ENCODE measurements at places on chromosomes 1 and 21.

DNA sequence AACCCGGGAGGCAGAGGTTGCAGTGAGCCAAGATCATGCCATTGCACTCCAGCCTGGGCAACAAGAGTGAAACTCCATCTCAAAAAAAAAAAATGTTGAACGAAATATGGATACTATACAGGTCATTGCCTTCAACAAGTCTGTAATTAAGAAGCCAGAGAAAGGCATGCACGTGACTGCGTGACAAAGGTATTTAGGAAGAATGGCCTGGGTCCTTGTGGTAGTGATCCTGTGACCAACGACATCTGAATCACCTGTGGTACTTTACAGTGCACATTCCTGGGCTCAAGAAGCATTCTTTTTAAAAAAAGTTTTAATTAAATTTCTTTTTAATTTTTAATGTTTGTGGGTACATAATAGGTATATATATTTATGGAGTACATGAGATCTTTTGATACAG is 115.0 kb downstream of the GREM2 start:
- DNase-seq, result no peak

- no peak for DNase-seq
Measured at GRCh38 chr1:77056525-77056924, 162.7 kb downstream of the PIGK start.

- DNase-seq, result no peak
Measured at GRCh38 chr1:23556635-23557470, 2.4 kb downstream of the ID3 start.

GRCh38 chr21:26379561-26379960 is 193.5 kb downstream of the CYYR1 start:
- DNase-seq, result no peak

- DNase-seq, result no peak
Measured at GRCh38 chr21:16070207-16070651, 340.4 kb downstream of the USP25 start.

DNA sequence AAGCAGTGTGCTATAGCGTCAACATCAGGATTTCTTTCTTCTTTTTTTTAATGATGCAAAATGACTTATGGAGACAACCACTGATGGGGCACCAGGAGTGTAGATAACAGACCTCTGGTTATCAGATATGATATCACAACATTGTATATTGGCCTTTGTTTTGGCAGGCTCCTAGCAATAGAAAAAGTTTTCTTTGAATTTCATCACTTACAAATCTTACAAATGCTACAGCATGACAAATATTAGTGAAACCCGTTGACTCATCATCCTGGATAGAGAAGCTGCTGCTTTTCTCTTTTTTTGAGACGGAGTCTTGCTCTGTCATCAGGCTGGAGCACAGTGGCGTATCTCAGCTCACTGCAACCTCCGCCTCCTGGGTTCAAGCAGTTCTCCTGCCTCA is 92.9 kb downstream of the LTN1 start:
- DNase-seq, result no peak

DNA sequence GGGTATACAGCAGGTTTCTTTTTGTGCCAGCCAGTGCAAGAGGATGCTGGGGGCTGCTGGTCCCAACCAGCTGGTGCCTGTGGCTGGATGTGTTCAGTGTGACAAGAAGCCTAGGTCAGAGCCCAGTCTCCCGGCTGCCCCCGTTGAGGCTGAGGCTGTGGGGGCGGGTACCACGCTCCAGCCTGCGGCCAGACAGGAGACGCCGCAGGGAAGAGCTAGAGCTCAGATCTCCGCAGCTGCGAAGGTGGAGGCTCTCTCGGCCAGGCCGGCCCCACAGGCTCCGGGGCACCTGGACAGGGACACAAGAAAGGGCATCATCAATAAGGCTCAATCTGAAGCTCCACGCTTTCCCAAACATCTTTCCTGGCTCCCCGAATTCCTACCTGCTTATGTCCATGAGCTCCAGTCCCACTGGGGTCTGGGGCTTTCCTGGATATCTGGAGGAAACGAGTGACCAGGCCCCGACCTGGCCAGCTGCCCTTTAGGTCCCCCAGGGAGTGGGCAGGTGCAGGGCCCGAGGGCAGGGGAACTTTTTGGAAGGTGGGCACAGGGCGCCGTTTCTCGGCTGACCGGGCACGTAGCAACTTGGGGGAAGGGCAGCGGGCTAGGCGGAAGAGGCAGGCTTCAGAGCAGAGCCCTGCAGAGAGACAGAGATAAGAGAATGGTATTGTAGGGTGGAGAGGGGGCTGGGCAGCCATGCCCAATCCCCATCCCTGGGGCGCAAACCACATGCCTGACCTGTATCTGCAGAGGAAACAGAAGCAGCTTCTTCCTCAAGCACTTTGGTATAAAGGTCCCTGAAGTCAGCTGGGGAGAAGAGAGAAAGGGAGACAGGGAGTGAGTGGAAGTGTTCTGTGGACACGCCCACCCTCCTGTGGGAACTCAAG is 7.4 kb downstream of the ENTREP3 start:
- no peak for DNase-seq

- no peak for DNase-seq
Measured at GRCh38 chr1:159929155-159930051, 4.1 kb upstream of the TAGLN2 start.

GRCh38 chr1:6184083-6184783 is 4.1 kb upstream of the CHD5 start:
- no peak for DNase-seq

DNA sequence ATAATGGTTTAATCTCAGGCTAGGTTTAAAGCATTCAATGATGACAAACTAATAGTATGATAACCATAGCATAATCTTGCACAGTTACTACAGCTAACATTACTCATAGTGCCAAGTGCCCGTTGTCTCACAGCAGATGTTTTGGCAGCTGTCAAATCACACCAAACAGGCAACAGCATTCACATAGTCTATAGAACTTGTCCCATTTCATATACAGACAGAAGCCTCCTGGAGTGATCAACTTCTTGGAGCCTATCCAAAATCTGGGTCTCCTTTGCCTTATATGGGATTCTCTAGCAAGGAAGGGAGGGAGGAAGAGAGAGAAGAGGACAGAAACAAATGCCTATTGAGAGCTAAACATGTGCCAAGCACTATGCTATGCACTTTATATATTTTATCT is 250.6 kb upstream of the ZP4 start:
- DNase-seq, result no peak

- DNase-seq, result no peak
Measured at GRCh38 chr21:32533611-32534010, 51.7 kb downstream of the TCP10L start.

DNA sequence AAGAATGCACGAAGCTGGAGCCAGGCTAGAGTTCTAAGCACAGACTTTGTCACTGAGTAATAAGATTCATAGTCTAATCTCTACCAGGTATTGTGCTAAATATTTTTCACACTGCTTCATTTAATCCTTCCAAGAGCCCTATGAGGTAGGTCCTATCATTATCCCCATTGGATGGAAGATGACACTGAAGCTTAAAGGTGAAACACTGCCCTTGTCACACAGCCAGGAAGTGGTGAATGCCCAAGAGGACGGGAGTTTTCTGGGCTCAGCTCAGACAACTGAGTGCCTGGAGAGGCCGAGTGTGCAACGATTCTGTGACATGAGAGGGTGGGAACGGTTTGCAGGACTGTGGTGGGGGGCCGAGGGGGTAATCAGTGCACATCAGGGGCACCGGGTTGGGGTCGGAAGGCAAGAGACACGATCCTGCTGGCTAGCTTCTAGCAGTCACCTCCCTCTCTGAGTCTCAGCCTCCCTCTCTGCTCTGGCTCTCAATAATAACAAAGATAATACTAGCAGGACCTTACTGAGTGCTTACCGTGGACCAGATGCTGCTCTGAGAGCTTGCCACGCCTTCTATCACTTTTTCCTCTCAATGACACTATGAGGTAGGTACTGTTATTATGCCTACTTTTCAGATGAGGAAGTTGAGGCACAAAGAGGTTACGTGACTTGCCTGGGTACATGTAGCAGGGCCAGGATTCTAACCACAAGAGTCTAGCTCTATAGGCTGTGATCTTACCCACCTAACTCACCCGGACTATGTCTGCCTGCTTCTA is 12.4 kb downstream of the KCNQ4 start:
- no peak for DNase-seq

- peak; percentile 66 for DNase-seq
Measured at GRCh38 chr1:1290238-1290731, 10.0 kb downstream of the SCNN1D start.

GRCh38 chr1:204125759-204126351 is 26.0 kb downstream of the ETNK2 start:
- no peak for DNase-seq

DNA sequence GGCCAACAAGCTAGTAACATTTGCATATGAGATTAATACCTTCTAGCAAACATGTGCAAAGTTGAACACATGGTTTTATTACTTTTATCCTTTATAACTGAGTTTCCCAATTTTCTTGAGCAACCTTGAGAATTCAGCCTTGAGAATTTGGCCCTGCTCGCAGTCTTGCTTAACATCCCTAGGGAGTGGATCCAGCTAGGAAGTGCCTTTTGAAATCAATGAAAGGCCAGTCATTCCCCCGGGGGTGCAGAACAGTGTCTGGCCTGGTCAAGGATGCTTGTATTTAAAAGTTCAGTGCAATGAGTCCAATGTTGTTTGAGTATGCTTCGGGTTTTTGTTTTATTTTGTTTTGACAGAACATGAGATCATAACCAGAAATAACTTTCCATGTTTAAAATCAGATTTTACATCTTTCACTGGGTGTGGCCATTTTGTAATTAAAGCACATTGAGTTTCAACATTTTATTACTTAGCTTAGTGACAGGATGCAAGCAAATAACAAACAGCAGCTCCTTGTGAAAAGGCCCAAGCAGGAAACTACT is 16.7 kb downstream of the PALMD start:
- DNase-seq, result no peak

DNA sequence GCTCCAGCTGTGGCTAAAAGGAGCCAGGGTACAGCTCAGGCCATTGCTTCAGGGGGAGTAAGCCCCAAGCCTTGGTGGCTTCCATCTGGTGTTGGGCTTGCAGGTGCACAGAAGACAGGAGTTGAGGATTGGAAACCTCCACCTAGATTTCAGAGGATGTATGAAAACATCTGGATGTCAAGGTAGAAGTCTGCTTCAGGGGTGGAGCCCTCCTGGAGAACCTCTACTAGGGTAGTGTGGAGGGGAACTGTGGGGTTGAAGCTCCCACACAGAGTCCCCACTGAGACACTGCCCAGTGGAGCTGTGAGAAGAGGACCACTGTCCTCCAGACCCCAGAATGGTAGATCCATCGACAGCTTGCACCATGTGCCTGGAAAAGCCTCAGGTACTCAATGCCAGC is 183.0 kb downstream of the PDE4B start:
- DNase-seq, result no peak

GRCh38 chr1:234602334-234603220 is 7.4 kb downstream of the IRF2BP2 start:
- no peak for DNase-seq

DNA sequence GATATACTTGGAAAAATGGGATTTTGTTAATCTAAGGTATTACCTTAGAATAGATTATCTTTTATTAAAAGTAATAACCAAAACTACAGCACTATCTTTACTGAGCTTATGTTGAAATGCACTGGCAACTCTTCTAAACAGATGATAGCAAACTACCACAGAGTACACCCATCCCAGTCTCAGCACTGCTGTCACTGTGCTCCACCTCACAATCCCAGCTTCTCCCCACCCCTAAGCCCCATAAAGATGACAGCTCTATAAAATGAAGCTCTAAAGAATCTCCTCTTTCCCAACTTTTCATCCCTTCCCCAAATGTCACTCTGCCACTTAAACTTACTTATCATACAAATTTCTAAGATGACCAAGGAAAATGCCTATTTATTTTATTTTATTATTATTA is 6.4 kb downstream of the DSTYK start:
- no peak for DNase-seq

- no peak for DNase-seq
Measured at GRCh38 chr1:8866792-8867415, 11.6 kb downstream of the ENO1 start.

GRCh38 chr1:222263791-222264190 is 284.1 kb downstream of the HHIPL2 start:
- DNase-seq, result no peak

- no peak for DNase-seq
Measured at GRCh38 chr1:182357171-182357570, 34.4 kb downstream of the GLUL start.

- no peak for DNase-seq
Measured at GRCh38 chr1:41020109-41020576, 1.4 kb downstream of the SLFNL1 start.

DNA sequence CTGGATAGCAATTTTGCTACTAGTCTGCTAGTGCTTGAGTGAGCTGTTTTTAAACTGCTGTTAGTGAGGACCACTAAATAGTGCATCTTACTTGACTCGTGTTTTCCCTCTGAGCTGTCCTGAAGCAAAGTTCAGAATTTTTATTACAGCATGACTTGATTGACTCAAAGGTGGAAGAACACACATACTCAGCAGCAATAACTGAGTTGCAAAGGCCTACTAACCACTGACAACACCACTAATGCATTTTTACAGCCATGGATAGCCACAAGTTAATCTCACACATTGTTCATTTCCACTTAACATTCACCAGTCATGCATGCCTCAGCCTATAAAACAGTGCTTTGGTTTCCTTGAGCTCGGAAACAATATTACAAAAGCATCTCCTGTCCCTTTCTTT is 148.7 kb downstream of the RUNX1 start:
- no peak for DNase-seq

- no peak for DNase-seq
Measured at GRCh38 chr1:192274588-192274987, 42.2 kb upstream of the RGS21 start.

DNA sequence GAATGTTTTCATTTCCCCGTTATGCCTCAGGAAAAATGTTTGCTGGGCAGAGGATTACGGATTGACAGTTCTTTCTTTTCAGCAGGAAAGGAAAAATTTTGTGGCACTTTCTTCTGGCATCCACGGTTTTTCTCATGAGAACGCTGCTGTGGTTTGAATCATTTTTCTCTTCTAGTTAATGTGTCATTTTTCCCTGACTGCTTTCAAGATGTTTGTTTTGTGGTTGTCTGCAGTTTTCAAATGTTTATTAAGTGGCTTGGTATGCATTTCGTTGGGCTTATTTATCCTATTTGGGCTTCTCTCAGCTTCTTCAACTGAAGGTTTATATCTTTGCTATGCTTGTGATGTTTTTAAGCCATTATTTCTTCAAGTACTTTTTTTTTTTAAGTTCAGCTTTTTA is 359.0 kb downstream of the RGS7 start:
- no peak for DNase-seq

GRCh38 chr1:80926531-80926930 is 874.2 kb upstream of the ADGRL2 start:
- no peak for DNase-seq
